Activated T-cell treated with anti-CD3 and anti-CD28 coated beads for 1 hour (primary cell): ENCODE measurements at places on chromosomes 1 and 21.

DNA sequence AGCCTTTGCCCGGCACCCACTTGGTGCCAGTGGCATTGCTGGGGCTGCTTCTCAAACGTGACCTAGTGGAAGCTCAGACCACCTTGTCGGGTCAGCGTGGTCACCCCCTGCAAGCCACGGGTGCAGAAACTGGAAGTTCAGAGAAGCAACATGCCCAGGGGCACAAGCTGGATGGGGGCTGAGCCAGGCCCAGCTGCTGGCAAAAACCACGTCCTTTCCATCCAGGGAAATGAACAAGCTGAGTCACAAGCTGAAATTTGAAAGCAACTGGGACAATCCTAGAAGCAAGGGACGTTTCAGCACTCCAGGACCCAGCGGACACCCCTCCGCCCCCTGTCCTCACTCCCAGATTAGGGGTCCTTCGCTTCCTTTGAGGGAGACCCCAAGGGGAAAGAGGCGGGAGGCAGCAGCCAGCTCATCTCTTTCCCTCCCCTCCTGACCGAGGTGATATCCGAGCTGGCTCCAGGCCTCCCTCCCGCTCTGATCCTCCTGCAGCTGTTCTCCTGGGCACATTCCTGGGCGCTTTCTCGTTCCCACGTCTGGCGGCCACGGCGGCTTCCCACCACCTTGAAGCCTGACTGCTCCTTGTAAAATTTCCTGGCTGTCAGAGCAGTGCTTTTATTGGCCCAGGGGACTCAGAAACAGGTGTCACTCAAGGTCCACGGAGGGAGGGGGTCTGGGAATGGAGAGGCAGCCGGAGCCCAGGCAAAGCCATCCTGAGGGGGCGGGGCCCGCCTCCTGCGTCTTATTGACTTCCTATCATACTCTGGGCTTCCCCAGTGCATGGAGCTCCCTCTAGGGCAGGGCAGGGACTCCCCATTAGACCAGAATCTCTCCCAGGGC, 62.8 kb downstream of the PAX7 start:
- no peak for DNase-seq

GRCh38 chr1:195745189-195746010, 862.8 kb downstream of the KCNT2 start:
- no peak for DNase-seq

DNA sequence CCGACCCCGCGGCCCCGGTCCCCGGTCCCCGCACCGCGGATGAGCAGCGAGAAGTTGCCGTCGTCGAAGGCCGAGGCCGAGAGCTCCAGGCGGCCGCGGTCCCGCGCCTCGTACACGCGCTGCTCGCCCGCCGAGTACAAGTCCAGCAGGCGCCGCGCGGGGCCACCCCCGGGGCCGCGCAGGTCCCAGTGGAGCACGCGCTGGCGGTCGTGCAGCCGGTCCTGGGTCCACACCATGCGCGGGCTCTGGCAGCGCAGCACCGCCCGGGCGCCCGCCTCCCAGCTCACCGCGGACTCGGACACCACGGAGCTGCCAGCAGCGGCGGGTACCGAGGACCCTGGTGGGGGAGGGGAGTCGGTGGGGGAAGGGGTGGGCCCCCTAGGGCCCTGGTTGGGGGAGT, 2.9 kb downstream of the MXRA8 start:
- no peak for DNase-seq

DNA sequence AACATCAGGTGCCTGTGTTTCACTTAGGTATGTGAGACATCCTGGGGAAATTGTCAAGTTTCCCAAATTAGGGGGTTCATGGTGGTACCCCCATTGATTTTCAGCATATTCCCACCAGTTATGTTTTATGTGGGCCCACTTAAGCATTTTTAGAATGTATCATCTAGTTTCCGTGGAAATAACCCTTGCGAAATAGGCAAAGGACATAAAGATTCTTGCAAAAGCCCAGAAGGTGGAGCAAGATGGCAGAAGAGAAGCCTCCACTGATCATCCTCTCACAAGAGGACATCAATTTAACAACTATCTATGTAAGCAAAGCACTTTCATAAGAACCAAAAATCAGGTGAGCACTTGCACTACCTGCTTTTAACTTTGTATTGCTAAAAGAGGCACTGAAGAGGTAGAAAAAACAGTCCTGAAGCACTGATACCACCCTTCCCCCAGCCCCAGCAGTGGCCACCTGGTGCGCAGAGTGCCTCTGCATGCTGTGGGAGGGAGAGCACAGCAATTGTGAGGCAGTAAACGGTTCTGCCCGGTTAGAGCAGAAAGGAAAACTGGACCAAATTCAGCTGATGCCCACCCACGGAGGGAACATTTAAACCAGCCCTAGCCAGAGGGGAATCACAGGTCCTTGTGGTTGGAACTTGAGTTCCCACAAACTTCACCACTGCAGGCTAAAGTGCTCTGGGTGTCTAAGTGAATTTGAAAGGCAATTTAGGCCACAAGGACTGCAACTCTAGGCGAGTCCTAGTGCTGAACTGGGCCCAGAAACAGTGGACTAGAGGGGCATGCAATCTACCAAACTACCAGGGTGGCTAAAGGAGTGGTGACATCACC, 23.2 kb downstream of the MCOLN2 start:
- DNase-seq = no peak

GRCh38 chr1:72483846-72484357, 201.6 kb upstream of the NEGR1 start:
- DNase-seq = no peak

DNA sequence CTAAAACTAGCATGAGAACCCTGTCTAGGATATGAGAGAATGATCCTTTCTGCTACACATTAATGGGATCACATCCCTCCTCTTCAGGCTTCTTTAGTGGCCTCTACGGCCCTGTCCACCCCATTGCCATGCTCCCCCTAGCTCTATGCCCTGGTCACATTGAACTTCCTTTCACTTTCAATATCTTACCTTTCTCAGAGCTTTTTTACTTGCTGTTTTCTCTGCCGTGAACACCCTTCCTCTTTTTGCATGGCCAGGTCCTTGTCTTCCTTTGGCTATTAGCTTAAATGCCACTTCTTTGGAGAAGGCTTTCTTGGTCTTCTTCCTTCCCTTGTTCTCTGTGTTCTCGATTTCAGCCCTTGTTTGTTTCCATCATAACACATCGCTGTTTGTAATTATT, 97.4 kb downstream of the GIPC2 start:
- DNase-seq = no peak

- no peak for DNase-seq
Measured at GRCh38 chr1:32848354-32849063, 22.2 kb downstream of the FNDC5 start.

DNA sequence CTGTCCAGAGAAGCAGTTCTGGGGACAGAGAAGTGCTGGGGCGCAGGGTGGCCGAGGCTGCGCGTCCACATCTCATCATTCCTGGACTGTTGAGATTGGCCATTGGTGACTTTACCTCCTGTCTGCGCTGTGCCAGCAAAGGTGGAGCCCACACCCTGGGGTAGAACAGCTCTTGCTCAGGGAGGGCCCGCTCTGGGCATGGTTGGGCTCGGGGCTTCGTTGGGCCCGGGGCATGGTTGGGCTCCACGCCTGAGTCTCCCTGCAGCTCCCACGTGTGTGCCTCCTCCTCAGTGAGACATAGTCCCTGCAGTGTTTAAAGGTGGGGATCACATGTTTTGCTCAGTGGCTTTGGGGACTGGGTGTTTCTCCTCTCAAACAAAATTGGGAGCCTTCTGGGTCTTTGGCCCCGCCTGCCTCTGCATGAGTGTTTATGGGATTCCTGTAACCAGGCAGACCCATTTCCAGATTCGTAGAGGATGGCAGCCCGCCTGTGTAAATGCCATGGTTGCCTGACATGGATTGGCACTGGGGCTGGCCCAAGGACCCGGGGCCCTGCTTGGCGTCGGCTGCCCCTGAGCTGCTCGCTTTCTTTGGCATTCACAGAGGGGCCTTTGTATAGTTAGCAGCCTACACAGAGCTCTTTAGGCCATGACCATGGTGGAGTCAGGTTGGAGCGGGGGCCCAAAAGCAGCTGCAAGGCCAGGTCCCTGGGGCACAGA, 104.6 kb downstream of the TLR5 start:
- DNase-seq = no peak

- no peak for DNase-seq
Measured at GRCh38 chr1:163168053-163168452, 34.7 kb downstream of the RGS5 start.
